ENCODE measurements at places on chromosomes 5 and 9.

GRCh38 chr9:91899594-91899993 lies 50.4 kb downstream of the ROR2 start:
- H3K4me3 ChIP-seq, result no peak overlapping the region
- H3K4me1 ChIP-seq, result peaks cover 61% of the 10 kb centered on the region
- no peaks in the 10 kb centered on the region for H3K27me3 ChIP-seq
- H3K36me3 ChIP-seq, result no peaks in the 10 kb centered on the region
- peak overlapping the region; percentile 91 for H3K27ac ChIP-seq
- no peak for DNase-seq

- H3K27me3 ChIP-seq, result no peaks in the 10 kb centered on the region
- H3K36me3 ChIP-seq, result no peaks in the 10 kb centered on the region
- no peaks in the 10 kb centered on the region for H3K4me1 ChIP-seq
- no peak overlapping the region for H3K4me3 ChIP-seq
- H3K27ac ChIP-seq, result no peak overlapping the region
Observed at GRCh38 chr5:135739383-135739981, 95.0 kb upstream of the SLC25A48 start.

DNA sequence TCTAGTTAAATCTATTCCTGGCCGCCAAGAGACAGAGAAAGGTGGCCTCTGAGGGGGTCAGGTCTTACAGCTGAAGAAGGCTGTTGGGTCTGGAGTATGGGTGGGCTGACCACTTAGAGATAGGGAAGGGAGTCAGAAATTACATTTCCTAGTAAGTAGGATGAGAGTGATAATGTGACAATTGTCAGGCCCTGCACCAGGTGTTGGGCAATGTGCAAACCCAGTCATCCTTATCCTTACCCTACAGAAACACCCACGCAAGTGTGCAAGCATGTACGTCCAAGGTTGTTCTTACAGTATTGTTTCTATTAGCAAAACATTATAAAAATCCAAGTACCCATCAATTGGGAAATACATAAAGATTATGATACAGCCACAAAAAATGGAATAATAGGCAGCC lies 9.5 kb downstream of the SPAAR start:
- H3K4me3 ChIP-seq, result no peak overlapping the region
- H3K36me3 ChIP-seq, result no peaks in the 10 kb centered on the region
- peak overlapping the region; percentile 86 for H3K27ac ChIP-seq
- DNase-seq, result no peak
- peaks cover 15% of the 10 kb centered on the region for H3K4me1 ChIP-seq
- H3K27me3 ChIP-seq, result no peaks in the 10 kb centered on the region

- no peaks in the 10 kb centered on the region for H3K36me3 ChIP-seq
- no peak for DNase-seq
- H3K27me3 ChIP-seq, result no peaks in the 10 kb centered on the region
- no peak overlapping the region for H3K4me3 ChIP-seq
- H3K4me1 ChIP-seq, result no peaks in the 10 kb centered on the region
Observed at GRCh38 chr5:43639566-43639965, 36.6 kb downstream of the NNT start.

DNA sequence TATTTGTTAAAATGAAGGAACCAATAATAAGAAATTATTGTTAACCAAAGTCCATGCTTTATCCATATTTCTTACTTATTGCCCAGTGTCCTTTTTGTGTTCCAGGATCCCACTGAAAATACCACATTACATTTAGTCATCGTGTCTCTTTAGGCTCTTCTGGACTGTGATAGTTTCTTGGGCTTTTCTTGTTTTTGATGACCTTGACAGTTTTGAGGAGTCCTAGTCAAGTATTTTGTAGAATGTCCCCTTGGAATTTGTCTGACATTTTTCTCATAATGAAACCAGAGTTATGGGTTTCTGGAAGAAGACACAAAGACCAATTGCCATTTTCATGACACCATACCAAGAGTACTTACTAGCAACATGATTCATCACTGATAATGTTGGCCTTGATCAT lies 13.6 kb upstream of the COMMD10 start:
- H3K36me3 ChIP-seq, result no peaks in the 10 kb centered on the region
- no peak overlapping the region for H3K27ac ChIP-seq
- DNase-seq, result no peak
- no peak overlapping the region for H3K4me3 ChIP-seq

DNA sequence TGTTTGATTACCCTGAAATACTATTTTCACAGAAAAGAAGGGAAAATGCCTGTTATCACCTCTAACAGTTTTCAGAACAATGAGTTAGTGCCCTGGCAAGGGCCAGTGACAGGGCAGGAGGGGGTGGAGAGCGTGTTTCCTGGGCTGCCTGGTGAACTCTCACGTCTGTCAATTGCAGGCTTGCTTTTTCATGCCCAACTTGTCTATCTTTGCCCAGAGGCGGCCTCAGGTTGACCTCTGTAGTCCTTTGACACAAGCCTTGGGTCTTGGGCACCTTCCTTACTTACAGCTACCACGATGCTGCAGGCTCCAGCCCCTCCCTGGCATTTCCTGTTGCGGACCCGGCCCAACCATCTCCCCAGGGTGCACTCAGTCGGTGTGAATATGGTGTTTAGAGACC lies 2.2 kb upstream of the CEL start:
- H3K4me1 ChIP-seq, result no peaks in the 10 kb centered on the region
- peaks cover 3% of the 10 kb centered on the region for H3K36me3 ChIP-seq
- no peak overlapping the region for H3K4me3 ChIP-seq
- DNase-seq, result no peak

- DNase-seq, result no peak
- no peaks in the 10 kb centered on the region for H3K4me1 ChIP-seq
- H3K27me3 ChIP-seq, result no peaks in the 10 kb centered on the region
- no peaks in the 10 kb centered on the region for H3K36me3 ChIP-seq
- no peak overlapping the region for H3K4me3 ChIP-seq
Observed at GRCh38 chr9:22855980-22856379, 409.4 kb downstream of the DMRTA1 start.

DNA sequence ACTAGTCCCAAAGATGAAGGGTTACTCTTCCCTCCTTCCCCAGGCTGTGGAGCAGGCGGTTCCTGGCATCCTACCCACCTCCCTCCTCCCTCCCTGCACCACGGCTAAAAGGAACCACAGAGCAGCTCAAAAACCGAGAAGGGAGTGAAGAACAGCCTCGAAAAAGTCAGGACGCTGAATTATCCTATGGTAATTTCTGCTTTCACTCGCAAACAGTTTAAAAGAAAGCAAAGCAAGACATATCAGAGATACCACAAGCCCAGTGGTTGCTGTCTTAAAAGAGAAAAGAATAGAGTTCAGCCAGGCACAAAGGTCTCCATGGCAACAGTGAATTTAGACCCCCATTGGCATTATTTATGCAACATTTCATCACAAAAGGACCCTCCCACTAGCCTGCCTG lies 315.4 kb downstream of the CTNND2 start:
- no peak overlapping the region for H3K27ac ChIP-seq
- H3K27me3 ChIP-seq, result no peaks in the 10 kb centered on the region
- DNase-seq, result no peak
- no peaks in the 10 kb centered on the region for H3K36me3 ChIP-seq
- H3K4me3 ChIP-seq, result no peak overlapping the region

- H3K4me1 ChIP-seq, result no peaks in the 10 kb centered on the region
- H3K27ac ChIP-seq, result no peak overlapping the region
- DNase-seq, result no peak
- H3K4me3 ChIP-seq, result no peak overlapping the region
- no peaks in the 10 kb centered on the region for H3K36me3 ChIP-seq
- no peaks in the 10 kb centered on the region for H3K27me3 ChIP-seq
Observed at GRCh38 chr9:129732946-129733631, 19.8 kb downstream of the PTGES start.

GRCh38 chr9:78707080-78707479 lies 410.2 kb downstream of the PSAT1 start:
- H3K36me3 ChIP-seq, result no peaks in the 10 kb centered on the region
- no peaks in the 10 kb centered on the region for H3K4me1 ChIP-seq
- DNase-seq, result no peak
- H3K4me3 ChIP-seq, result no peak overlapping the region
- H3K27ac ChIP-seq, result no peak overlapping the region
- H3K27me3 ChIP-seq, result no peaks in the 10 kb centered on the region

DNA sequence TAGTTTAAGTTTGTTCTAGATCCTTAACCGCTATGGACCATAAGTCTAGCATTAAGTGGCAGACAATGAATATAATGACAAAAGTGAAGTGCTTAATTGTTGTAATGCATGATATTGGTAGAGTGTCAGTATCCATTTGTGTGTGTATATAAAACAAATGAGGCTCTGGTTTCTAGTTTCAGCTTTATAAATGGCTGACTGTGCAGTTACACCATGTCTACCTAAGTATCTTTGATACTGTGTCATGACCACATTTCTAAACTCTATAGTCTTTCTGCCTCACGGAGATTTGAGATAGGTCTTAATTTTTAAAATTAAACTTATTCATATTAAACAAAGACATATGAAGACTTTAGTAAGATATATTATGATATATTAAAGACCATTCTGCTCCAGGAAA lies 92.0 kb downstream of the SPEF2 start:
- H3K4me3 ChIP-seq, result no peak overlapping the region
- H3K27ac ChIP-seq, result no peak overlapping the region
- H3K36me3 ChIP-seq, result no peaks in the 10 kb centered on the region
- no peak for DNase-seq
- no peaks in the 10 kb centered on the region for H3K4me1 ChIP-seq
- no peaks in the 10 kb centered on the region for H3K27me3 ChIP-seq

GRCh38 chr5:104643320-104643719 lies 1080.7 kb upstream of the NUDT12 start:
- no peak overlapping the region for H3K27ac ChIP-seq
- no peaks in the 10 kb centered on the region for H3K36me3 ChIP-seq
- DNase-seq, result no peak
- H3K4me1 ChIP-seq, result no peaks in the 10 kb centered on the region
- H3K4me3 ChIP-seq, result no peak overlapping the region
- no peaks in the 10 kb centered on the region for H3K27me3 ChIP-seq

GRCh38 chr5:58496488-58496887 lies 5.3 kb downstream of the GAPT start:
- no peak overlapping the region for H3K4me3 ChIP-seq
- no peaks in the 10 kb centered on the region for H3K36me3 ChIP-seq
- no peaks in the 10 kb centered on the region for H3K4me1 ChIP-seq
- no peaks in the 10 kb centered on the region for H3K27me3 ChIP-seq
- DNase-seq, result no peak

- H3K27ac ChIP-seq, result no peak overlapping the region
- peak; percentile 62 for DNase-seq
- no peak overlapping the region for H3K4me3 ChIP-seq
- no peaks in the 10 kb centered on the region for H3K27me3 ChIP-seq
- no peaks in the 10 kb centered on the region for H3K4me1 ChIP-seq
- no peaks in the 10 kb centered on the region for H3K36me3 ChIP-seq
Observed at GRCh38 chr5:160021831-160022446, 13.0 kb downstream of the TTC1 start.

DNA sequence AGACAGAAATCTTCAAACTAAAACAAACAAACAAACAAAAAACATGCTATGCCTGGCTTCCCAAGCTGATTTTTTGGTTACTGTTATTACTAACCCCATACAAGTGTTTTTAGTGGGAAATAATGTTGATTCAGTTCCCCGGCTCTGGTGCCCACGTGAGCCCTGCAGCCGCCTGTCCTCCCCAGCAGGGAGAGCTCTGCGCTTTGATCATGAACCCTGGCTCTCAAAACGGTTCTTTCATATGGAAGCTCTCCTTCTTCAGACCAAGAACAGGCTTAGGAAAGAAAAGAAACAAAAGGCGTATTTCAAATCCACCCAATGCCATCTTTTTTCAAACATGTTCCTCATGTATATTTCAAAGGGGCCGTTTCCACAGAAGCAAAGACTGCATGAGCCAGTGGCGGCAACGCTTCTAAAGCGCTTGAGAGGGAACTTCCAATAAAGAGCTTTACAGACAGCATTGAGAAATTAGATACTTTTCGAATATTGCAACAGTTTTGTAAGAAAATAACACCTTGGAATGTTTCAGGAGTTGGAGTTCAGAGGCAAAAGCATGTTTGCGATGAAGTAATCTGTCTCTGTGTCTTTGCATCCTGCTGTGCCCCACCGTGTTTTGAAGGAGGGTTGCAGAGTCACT lies 74.8 kb downstream of the ICE1 start:
- H3K27me3 ChIP-seq, result no peaks in the 10 kb centered on the region
- no peak overlapping the region for H3K27ac ChIP-seq
- H3K36me3 ChIP-seq, result no peaks in the 10 kb centered on the region
- no peaks in the 10 kb centered on the region for H3K4me1 ChIP-seq

DNA sequence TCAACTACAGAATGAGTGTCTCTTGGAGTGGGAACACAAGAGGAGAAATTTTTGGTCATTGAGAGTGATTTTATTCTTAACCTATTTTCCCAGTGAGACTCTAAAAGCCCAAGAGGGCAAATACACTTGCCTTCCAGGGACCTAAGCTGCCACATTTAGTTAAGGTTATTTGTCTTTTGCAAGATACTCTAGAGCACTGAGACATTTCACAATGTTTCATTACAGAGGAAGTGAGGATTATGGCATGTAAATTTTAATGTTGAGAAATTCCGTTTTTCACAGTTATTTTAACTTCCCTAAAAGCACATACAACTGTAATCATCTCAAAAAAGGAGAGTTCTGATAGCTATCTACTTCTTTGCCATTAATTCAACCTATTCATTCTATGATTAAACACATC lies 38.7 kb upstream of the RAB3C start:
- DNase-seq, result no peak
- H3K4me1 ChIP-seq, result no peaks in the 10 kb centered on the region
- H3K36me3 ChIP-seq, result no peaks in the 10 kb centered on the region
- no peak overlapping the region for H3K27ac ChIP-seq
- no peak overlapping the region for H3K4me3 ChIP-seq
- H3K27me3 ChIP-seq, result no peaks in the 10 kb centered on the region

DNA sequence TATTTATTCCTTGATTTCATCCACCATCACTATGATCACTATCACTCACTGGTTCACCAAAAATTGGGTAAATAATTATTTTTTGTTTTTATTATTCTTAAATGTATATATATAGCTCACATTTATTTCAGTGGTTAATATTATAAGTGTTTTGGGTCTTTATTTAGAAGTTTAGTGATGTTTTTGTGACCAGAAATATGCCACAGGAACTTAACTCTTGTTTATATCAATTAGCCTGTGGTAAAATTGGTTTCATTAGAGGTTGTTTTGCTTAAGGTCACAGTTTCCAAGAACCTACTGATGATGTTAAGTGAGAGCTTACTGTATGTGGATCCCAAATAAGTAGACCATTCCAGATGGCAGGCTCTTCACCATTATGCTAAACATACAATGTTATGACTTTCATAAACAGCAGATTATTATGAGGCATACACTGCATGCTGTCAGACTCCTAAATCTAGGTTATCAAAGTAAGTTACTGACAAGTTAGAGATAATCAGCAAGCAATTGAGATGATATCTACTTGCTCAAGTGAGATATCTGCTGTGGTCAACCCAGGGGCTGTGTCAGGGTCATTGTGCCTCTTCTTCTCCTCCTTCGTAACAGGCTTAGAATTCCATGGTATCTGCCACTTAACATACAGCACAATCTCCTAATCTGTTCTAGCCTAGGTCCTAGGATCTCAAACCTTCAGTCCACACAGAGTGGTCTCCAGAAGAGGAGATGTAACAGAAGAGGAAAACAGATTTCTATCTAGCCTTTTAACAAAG lies 57.6 kb downstream of the NR3C1 start:
- H3K27ac ChIP-seq, result no peak overlapping the region
- no peaks in the 10 kb centered on the region for H3K4me1 ChIP-seq
- H3K4me3 ChIP-seq, result no peak overlapping the region
- no peak for DNase-seq
- no peaks in the 10 kb centered on the region for H3K27me3 ChIP-seq
- H3K36me3 ChIP-seq, result no peaks in the 10 kb centered on the region

- H3K4me1 ChIP-seq, result peaks cover 4% of the 10 kb centered on the region
- no peak for DNase-seq
- H3K36me3 ChIP-seq, result no peaks in the 10 kb centered on the region
- peak overlapping the region; percentile 89 for H3K27ac ChIP-seq
- no peaks in the 10 kb centered on the region for H3K27me3 ChIP-seq
- H3K4me3 ChIP-seq, result peak overlapping the region; percentile 43
Observed at GRCh38 chr5:139404484-139404840, 573 bp upstream of the SPATA24 start.

All from prostate gland (tissue), 2 donors.